ENCODE measurements at places on chromosomes 7 and 10.
A peak's percentile ranks its signal among the peaks of the same experiment; 100 is the strongest.

GRCh38 chr7:157855016-157855415, 518.2 kb downstream of the DNAJB6 start:
- no peak for DNase-seq

DNA sequence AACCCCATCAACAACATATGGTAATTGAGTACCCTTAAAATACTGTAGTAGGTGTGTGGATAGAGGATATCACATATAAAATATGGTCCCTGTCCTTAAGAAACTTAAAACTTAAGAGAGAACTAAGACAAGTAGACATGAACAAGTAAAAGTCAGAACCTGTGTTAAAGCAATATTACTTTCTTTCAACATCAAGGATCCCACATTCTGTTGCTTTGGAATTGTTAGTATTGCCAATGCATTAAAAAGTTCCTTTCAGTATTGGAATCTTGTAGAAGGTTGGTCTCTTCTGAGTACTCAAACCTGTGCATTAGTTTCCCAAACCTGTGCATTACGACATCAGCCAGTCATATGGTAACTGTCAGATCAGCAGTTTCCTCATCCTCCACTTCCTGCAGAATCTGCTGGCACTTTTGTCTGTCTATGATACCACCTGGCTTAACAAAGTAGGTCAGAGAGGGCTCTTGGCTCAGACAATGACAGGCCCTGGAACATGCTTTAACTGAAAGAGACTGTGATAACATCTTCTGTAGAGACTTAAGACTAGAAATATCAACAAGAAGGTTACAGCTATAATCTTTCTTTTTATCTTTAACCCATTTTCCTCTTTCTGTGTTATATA, 56.5 kb downstream of the CCDC71L start:
- DNase-seq: no peak

GRCh38 chr7:28599411-28599810, 187.1 kb downstream of the CREB5 start:
- no peak for DNase-seq

DNA sequence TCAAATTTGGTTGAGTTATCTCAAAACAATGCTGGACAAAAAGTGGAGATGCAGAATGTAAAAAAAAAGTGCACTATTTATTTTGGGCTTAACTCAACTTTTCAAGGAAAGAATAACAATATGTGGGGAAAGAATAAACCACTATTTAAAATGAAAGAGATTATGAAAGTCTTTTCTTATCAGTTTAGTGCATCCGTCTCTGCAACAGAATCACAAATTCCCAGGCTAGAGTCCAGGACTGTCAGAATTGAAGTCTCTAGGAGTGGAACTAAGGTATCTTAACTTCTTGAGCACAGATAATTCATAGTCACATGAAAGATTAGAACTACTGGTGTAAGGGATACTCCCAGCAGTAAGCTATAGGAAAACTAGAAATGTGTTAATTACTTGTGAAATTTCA, 1200.3 kb upstream of the LRRN3 start:
- DNase-seq: no peak

DNA sequence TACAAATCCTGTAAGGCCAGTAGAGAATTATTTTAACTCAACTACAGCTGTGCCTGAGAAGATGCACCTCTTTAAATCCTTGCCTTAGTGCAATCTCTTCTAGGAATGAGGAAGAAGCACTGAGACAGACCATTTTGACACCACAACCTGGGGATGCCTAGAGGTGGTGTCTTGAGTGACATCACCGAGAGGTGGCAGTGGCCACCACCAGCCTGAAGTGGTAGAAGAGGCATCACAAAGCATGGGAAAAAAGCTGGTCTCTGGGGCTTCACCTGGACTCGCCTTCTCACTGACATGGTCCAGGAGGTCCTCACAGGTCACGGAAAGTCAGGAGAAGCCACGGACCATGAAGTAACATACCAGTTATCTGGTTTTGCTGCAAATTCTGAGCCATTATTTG, 99.2 kb upstream of the PDLIM1 start:
- DNase-seq: no peak

DNA sequence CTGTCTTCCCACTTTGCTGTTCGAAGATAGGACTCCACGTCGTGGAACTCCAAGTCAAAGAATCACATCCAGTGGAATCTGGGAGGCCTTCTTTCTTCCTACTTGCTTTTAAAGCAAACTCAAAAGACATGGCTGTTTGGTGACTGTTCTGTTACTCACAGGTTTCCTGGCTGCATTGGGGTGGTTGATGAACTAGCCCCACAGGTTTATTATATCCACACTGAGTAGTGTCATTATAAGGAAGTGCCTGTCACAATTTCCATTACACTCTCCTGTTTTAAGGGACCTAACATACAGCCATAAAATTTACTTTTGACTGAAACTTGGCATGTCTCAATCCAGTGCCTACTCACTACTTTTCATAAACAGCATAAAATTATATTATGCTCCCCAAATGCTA, 287.3 kb upstream of the SP4 start:
- no peak for DNase-seq

DNA sequence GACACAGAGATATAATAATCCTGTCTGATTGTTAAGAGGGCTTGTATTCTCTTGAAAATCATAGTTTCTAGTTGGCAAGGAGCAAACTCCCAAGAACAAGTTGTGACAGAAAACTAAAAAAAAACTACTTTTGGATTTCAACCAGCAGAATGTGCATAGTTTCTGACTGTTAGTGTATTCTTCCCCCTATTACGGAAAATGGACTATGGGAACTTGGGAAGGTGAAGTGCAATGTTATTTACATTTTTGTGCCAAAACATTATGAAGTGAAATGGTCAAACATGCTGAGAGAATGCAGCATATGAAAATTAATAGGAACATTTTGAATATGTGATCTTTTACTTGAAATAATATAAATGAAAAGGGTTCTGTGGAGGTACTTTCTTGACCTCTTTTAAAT, 660.8 kb downstream of the SUGCT start:
- no peak for DNase-seq

- DNase-seq: no peak
Measured at GRCh38 chr7:44540592-44541027, 520 bp downstream of the NPC1L1 start.

DNA sequence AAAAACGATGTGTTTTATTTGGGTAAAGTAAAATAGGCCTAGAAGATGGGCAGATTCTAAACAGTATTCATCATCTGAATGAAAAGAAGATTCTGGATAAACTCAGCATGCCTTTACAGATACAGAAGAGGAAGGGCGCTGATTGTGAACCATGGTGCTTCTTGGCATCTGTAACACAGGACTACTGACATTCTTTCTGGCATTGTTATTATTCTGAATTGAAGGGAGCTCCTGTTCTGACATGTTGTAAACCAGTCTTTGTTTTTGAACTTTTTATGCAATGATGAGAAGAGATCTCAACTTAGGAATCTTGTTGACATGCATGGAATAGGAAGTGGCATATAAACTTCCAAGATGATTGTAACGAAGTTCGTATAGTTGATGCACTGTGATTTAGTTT, 13.5 kb downstream of the RPA3 start:
- no peak for DNase-seq

- no peak for DNase-seq
Measured at GRCh38 chr7:142714375-142714774, 34.9 kb upstream of the PRSS1 start.

DNA sequence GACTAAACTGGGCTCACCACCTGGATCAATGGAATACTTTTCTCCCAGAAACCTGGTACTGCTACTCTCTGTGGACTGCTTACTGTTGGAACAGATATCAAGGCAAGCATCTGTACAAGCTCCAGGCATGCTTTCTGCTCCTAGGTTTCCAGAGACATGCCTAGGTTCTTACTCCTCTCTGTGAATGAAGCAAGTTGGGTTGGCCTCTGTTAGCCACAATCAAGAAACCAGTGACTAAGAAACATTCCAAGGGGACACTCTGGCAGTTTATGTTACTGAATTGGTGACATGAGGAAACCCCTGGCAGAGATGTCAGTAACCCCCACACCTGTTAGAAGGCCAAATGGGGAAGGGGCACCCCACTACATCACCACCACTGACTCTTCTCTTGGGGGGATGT, 121.9 kb downstream of the GFRA1 start:
- no peak for DNase-seq

- DNase-seq: peak; percentile 19
Measured at GRCh38 chr10:6416892-6417512, 163.1 kb downstream of the PRKCQ start.

- DNase-seq: no peak
Measured at GRCh38 chr7:30511494-30511893, 6.9 kb upstream of the GGCT start.

DNA sequence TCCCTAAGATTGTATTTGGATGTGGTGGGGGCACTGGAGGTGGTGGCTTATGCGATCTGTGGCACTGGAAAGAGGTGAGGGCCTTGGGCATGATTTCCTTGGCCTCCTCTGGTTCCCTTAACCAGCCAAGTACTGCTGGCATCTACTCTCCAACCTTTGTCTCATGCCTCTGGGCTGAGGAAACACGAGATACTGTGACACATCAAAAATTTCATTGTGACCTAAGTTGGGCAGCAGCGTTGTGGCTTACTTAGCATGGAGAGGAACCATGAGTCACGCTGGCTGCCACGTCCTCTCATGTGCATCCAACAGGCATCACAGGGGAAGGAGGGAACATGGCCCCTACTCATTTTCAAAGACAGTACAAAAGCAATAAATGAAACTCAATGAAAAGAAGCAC, 29.7 kb upstream of the GSDME start:
- DNase-seq: peak; percentile 94

Data from GM04504 (cell line).